ENCODE measurements at places on chromosomes 6 and 20.
A peak's percentile ranks its signal among the peaks of the same experiment; 100 is the strongest.

- no peak for DNase-seq
Observed at GRCh38 chr6:6703699-6704098, 115.2 kb downstream of the LY86 start.

- DNase-seq, result no peak
Observed at GRCh38 chr20:19024296-19025035, 188.0 kb upstream of the SLC24A3 start.

- DNase-seq, result no peak
Observed at GRCh38 chr6:50102676-50103075, 52.9 kb upstream of the DEFB112 start.

DNA sequence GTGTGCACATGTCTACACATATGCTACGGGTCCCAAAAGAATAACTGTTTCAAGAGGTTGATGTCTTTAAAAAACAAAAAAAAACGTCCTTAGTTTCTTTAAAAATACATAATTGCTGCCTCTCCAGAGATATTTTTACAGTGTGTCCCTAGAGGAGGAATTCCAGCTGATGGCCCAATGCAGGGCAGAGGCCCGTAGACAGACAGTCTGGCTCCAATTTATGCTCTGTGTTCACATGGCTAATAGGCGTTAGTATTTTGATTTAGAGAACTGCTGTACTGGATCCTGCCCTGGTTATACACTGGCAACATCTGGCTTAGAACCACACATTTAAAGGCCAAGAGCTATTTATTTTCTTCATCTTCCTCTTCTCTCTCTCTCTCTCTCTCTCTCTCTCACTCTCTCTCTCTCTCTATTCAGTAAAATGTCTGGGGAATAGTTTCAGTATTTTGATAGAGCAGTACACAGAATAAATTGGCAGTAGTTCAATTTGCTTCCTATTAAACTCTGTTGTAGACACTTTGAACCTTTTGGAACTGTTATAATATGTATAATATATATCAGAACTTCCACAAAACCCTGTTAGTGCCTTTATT lies 260.6 kb downstream of the EYA4 start:
- DNase-seq, result no peak

GRCh38 chr20:24981790-24982189 lies 10.8 kb downstream of the APMAP start:
- no peak for DNase-seq

DNA sequence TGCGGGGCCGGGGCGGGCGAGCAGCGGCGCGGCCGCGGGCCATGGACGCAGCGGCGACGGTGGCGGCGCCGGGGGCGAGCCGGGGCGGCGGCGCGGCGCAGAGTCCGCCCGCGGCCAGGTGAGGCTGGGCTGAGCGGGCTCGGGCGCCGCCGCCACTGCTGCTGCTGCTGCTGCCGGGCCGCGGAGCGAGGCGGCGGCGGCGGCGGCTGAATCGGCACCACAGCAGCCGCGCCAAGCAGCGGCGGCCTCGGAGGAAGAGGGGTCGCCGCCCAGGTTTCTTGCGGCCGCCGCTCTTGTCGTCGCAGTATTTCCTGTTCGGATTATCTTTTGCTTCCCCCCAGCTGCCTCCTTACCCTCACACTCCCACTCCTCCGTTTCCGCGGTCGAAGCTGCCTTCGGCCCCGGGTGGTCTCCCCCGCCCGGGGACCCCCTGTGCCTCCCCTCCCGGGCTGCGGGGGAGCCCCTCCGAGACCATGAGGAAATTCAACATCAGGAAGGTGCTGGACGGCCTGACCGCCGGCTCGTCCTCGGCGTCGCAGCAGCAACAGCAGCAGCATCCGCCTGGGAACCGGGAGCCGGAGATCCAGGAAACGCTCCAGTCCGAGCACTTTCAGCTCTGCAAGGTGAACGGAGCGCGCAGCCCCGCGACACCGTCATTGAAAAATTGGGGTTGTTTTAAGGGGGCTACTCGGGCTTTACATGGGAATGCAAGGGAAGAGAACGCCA lies at the start of gene STXBP5:
TSS of gene STXBP5 (plus strand) at position 358 of the 726 bp plus-strand sequence. CDS start at position 474, 116 bp downstream.
- peak; percentile 48 for DNase-seq

GRCh38 chr6:132812255-132812732 lies 2.1 kb upstream of the RPS12 start:
- DNase-seq, result no peak

GRCh38 chr6:85062884-85063283 lies 298.5 kb upstream of the TBX18 start:
- no peak for DNase-seq

DNA sequence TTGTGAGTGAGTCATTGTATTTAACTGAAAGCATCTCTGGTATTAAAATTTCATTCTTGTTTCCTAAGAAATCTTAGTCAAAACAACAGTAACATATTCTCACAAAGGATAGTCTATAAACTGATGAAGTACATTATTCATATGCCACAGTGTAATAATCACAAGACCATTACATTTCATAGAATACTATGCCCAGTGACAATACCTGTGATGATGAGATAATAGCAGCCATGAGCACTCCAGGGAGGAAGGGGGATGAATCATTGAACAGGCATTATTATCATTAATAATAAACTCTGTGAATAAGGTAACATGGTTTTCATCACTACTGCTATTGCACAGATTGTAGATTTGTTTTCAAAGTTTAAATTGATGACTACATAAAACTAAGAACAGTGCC lies 667.9 kb downstream of the EPM2A start:
- DNase-seq, result no peak
